Fibroblast of upper back skin (primary cell): ENCODE measurements at places on chromosomes 2 and 18.

- no peak for DNase-seq
Measured at GRCh38 chr2:210546424-210547208, 9.8 kb upstream of the CPS1 start.

DNA sequence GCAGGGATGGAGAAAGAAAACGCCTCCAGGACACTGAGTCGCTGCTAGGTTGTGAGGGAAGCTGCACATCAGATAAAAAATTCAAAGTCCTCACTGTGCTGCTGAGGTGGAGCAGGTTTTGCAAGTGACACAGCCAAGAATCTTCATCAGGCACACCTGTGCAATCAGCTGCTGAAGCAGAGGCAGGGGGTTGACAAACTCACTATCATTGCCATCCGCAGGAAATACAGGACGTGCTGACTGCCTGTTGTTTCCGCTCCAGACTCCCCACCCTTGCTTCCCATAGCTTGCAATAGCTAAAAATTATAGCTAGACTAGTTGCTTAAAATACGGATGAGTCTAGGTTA, 147.8 kb upstream of the FHL2 start:
- DNase-seq = no peak

DNA sequence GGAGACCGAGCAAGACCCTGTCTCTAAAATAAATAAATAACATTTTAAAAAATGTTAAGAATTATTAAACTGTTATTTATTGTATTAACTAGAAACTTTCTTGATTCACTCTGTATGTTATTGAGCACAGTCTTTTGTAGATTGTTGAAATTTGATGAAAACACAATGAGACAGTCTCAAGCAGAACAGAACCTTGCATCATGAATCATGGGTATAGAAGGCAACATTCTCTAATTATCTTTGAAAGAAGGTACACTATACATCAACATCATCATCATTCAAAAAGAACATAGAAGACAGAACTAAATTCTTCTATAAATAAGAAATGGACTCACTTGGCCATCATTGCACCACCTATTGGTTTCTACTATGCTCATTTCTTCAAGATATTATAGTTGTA, 67.7 kb downstream of the SLC8A1 start:
- no peak for DNase-seq

- DNase-seq = no peak
Measured at GRCh38 chr2:156779416-156780120, 343.4 kb downstream of the GPD2 start.

- no peak for DNase-seq
Measured at GRCh38 chr2:216082117-216082711, 495 bp downstream of the TMEM169 start.

DNA sequence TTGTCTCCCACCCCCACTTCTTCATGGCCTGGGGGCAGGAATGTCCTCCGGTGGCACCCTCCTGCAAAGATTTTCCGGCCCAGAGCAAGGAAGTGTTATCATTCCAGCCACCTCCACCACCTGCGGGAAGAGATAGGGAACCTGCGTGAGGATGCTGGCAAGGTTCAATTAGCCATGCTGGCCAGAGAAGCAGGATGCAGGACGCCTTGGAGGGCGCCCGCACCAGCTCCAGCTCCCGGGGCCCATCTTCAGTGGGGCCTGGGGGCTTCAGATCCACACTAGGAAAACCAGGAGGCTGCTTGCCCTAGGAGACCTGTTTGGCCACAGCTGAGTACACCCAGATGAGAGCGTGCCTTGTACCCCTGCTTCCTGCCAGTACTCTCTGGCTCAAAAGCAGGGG, 113.7 kb downstream of the CLIP4 start:
- no peak for DNase-seq

DNA sequence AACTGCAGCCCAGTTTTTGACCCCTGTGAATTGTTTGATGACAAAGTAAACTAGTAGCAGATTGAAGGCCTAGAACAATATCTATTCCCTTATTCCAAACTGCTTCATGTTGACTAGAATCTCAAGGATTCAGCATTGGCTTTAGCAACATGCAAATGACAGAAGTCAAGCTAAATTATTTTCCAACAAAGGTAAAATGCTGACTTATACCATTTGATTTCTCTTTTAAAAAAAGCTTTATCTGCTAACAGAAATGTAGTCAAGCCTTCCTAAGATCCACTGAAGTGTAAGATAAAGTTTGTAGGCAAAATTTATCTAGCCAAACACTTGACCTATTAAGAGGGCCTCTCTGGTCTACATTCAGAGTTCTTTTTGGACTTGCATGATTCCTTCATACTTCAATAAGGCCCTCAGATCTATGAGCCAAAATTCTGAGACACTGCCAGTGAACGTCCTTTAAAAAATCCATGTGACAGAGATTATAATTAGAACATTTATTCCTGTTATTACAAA, 9.5 kb upstream of the CYBRD1 start:
- no peak for DNase-seq

GRCh38 chr2:205650931-205651330, 31.4 kb upstream of the NRP2 start:
- DNase-seq = no peak

- no peak for DNase-seq
Measured at GRCh38 chr2:183267148-183267827, 143.0 kb downstream of the NUP35 start.

- no peak for DNase-seq
Measured at GRCh38 chr2:183011743-183012142, 26.5 kb downstream of the NCKAP1 start.

DNA sequence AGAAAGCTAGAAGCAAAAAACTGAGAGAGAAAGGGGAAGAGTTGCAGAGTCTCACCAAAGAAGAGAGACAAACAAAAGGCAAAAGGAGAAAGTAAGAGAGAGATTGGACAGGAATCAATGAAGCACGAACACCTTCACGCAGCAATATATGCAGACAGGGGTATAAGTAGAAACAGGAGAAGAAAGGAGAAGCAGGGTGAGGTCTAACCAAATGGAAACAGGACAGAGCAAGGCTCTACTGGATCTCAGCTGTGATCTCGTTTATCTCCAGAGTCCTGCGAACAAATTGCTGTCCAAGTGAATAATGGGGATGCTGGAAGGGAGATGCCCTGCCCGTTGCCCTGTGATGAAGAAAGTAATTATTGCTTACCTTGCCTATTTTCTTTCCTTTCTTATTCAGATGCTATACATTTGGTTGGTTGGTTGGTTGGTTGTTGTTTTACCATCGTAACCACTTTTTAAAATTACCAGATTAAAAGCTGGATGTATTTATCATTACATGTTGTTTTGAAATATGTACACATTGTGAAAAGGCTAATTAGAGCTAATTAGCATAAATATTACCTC, 34.0 kb downstream of the SP100 start:
- no peak for DNase-seq

DNA sequence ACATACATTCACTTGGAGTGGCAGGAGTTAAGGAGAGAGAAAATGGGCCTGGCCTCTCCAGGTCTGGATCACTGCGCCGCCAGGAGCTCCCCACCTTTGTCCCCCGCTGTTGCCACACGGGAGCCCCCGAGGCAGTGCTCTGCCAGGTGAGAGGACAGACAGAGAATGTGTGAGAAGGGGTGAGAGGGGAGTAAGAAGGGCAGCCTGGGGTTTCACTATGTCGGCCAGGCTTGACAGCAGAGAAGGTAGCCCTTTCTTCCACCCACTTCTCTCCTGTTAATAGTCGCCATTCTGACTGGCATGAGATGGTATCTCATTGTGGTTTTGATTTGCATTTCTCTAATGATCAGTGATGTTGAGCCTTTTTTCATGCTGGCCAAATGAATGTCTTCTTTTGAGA, 26.2 kb upstream of the ARHGEF4 start:
- DNase-seq = no peak

GRCh38 chr2:187617120-187617519, 62.9 kb upstream of the TFPI start:
- no peak for DNase-seq

DNA sequence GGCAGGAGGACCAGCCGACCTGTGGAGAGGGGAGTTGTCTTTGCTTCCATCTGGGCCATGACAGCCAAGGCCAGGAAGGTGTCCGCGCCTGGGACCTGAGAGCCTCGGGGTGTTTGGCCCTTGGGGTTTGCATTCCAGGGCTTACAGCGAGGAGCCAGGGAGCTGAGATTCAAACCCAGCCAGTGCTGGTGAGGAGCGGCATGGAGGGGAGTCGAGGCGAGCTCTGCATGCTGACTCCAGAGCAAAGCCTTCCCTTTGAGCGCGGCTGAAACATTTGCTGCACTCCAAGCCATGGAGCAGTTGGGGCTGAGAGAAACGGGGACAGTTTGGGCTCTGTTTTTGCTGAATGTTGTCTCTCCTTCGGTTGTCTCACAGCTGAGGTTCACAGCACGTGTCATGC, 77.4 kb downstream of the TWIST2 start:
- no peak for DNase-seq

GRCh38 chr2:143264851-143265250, 135.6 kb downstream of the ARHGAP15 start:
- DNase-seq = peak; percentile 77
